Activated CD8-positive, alpha-beta T cell treated with anti-CD3 and anti-CD28 coated beads, Interleukin-2, amount 10 ng/mL, durations not matched to agents 7 days and 5 days (primary cell): ENCODE measurements at places on chromosomes 6 and 20. TPM values are rescaled to one million over a fixed set of nuclear protein-coding genes. Genes with fewer than 3 reads are reported as not detected.

- DNase-seq = peak; percentile 57
- H3K4me1 ChIP-seq = peaks cover 49% of the 10 kb centered on the region
- peaks cover 24% of the 10 kb centered on the region for H3K36me3 ChIP-seq
- peak overlapping the region; percentile 94 for H3K4me3 ChIP-seq
- peak overlapping the region; percentile 90 for H3K27ac ChIP-seq
- H3K27me3 ChIP-seq = no peaks in the 10 kb centered on the region
Observed at GRCh38 chr6:13710552-13711323, 897 bp downstream of the RANBP9 start.

GRCh38 chr6:140175486-140175885, 801.0 kb upstream of the CITED2 start:
- H3K4me3 ChIP-seq = no peak overlapping the region
- H3K36me3 ChIP-seq = no peaks in the 10 kb centered on the region
- no peaks in the 10 kb centered on the region for H3K27me3 ChIP-seq
- no peak overlapping the region for H3K27ac ChIP-seq
- H3K4me1 ChIP-seq = no peaks in the 10 kb centered on the region

GRCh38 chr6:49744259-49744658, at the start of gene CRISP3:
Gene CRISP3 (minus strand): TSS chr6:49744388. CDS start chr6:49744367, 21 bp downstream.
- H3K27ac ChIP-seq = no peak within 1 kb of the TSS
- DNase-seq = no peak
- no peaks in the 10 kb centered on the region for H3K36me3 ChIP-seq
- no peaks in the 10 kb centered on the region for H3K27me3 ChIP-seq
- H3K4me1 ChIP-seq = no peaks in the 10 kb centered on the region

DNA sequence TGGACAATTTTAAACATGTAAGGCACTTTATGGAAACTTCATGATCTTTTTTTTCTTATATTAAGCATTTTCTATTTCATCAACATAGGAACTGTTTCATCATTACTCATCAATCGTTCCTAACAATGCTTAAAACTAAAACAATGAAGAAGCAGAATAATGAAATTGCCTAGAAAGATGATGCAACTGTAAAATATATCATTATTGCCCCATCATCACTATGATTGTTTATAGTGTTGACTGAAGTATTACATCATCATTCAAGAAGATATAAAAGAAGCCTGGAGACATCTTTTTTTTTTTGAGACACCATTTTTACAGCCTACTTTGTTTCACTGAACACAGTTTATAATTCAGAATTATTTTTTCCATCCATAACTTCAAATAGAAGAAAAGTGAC, 147.2 kb downstream of the TRDN start:
- H3K4me3 ChIP-seq = no peak overlapping the region
- H3K36me3 ChIP-seq = no peaks in the 10 kb centered on the region
- H3K27ac ChIP-seq = no peak overlapping the region
- no peak for DNase-seq
- no peaks in the 10 kb centered on the region for H3K27me3 ChIP-seq
- no peaks in the 10 kb centered on the region for H3K4me1 ChIP-seq

TMEM63B gene
- 17.9 TPM for total RNA-seq
